Gastroesophageal sphincter (tissue), 4 donors: ENCODE measurements at places on chromosomes 1 and 21.

DNA sequence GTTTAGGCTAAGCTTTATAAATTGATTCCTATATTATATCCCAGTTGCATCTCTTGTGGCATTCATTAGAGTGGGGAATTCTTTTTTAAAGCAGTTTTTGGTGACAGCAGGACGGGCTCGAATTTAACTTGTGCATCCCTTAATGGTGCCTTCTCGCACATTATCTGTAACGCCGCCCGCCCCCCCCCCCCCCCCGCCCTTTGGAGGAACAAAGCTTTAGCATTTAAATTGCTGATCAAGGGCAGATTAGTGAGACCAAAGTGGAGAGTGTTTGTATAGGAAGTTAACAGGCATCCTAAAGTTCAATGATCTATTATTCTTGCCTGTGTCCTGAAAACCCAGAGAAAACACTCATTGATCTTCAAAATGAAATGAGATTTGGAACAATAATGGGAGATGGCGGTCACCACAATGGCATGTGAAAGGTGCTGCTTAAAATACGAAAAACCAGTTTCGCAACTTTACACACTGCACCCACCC, 2.2 kb downstream of the LMO4 start:
- no peak for ATAC-seq

DNA sequence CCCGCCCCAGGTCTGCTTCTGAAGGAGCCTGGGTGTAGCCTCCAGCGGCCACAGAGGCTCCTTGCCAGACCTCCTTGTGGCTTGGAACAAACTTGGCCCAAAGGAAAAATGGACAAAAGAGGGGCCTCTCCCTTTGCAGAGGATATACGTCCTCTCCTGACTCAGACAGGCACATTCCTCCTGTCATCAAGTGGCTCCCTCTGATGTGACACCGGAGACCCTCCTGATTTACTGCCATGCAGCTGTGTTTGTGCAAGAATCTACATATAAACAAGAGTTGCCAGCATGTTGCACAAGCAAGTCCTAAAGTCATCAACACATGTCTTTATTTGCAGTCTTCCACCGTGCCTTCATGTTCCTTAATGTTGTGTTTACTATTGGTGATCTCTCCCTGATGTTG, 54.1 kb upstream of the F3 start:
- ATAC-seq = no peak

GRCh38 chr1:26020941-26021646, 481 bp upstream of the EXTL1 start:
- ATAC-seq = no peak

GRCh38 chr1:56799605-56800400, 19.4 kb downstream of the FYB2 start:
- ATAC-seq = no peak

DNA sequence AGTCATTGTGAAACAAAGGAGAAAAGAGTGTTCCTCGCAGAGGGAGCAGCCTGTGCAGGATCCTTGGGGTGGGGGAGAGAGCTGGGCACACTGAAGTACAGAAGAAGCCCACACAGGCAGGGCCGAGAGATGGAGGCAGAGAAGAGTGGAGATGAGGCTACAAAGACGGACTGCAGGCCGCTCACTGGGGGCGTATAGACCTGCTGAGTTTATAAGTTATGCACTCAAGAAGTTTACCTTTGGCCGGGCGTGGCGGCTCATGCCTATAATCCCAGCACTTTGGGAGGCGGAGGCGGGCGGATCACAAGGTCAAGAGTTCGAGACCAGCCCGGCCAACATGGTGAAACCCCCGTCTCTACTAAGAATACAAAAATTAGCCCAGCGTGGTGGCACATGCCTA, 7.6 kb upstream of the SLAMF9 start:
- ATAC-seq = no peak

DNA sequence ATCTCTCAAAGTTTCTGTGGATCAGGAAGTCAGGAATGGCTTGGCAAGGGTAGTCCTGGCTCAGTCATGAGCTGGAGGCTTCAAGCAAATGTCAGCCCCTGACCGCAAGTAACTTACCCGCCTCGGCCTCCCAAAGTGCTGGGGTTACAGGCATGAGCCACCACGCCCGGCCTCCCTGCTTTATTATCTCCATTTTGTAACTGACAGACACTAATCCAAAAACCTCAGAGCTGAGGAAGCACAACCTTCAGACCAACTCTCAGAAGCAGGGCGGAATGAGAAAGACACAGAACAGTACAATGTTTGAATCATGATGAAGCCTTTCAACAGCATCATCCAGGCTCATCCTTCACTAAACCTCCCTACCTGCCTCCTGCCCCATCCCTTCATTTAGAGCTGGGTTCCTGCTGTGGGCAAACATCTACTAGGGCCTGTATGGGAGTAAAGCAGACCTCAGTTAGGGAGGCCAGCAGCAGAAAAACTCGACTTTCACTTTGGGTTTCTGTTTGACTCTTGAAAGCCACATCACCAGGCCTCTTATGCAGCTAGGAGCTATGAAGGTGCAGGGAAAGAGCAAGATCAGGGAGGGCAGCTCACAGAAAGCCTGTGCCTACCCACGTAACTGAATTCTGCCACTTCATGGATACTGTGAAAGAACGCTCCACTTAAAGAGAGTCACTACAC, 84.4 kb upstream of the RAB4A start:
- ATAC-seq = no peak

DNA sequence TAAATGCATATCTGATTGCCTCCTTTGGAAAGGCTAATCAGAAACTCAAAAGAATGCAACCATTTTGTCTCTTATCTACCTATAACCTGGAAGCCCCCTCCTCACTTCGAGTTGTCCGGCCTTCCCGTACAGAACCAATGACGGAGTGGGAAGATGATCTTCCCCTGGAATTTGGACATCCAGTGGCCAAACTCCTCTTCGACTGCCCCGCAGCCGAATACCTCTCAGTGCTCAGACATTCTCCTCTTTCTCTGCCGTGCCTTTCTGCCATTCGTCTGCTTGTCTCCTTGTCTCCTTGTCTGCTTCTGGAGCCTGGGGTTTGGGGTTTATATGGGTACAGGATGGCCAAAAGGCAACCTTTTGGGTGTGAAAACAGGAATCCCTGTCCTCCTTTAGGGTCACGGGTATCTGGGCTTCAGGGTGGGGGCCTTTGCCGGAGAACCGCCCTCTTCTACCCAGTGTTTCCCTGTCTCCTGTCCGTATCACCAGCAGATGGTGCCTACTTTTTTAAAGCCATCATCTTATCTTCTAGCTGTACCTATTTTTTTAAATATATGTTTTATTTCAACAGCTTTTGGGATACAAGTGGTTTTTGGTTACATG, 35.9 kb upstream of the RAB4A start:
- no peak for ATAC-seq

DNA sequence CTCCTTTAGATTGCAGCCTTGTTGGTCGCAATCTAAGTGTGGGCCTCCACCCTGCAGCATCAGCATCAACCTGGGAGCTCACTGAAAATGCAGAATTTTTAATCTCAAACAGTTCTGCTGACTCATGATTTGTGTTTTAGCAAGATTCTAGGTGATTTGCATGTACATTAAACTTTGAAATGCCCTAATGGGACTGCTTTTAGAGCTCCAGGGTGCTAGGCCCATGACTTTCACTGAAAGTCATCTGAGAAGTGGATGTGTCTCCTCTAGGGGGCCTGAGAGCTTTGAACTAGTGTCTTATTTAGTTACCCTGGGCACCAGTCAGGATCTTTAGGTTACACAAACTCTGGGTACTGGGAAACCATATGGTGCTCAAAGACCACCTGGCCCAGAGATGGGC, 9.0 kb downstream of the TRIM67 start:
- ATAC-seq = no peak

GRCh38 chr1:162139211-162139610, 69.7 kb downstream of the NOS1AP start:
- no peak for ATAC-seq

DNA sequence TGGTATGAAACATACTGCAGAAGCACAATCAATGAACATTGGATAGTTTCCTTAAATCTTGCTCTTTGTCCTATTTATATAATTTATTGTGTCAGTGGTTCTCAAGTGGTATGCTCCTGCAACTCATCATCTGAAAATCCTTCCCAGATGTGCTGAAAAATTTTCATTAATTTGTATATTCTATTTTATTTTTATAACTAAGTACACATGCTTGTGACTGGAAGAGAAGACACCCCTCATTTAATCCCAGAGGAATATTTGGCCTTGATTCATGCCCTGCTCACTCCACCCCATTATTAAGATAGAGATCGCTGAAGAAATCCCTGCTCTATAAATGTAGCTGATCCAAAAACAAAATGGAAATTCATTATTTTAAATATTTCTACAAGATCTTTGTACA, 870.5 kb upstream of the CXADR start:
- no peak for ATAC-seq

DNA sequence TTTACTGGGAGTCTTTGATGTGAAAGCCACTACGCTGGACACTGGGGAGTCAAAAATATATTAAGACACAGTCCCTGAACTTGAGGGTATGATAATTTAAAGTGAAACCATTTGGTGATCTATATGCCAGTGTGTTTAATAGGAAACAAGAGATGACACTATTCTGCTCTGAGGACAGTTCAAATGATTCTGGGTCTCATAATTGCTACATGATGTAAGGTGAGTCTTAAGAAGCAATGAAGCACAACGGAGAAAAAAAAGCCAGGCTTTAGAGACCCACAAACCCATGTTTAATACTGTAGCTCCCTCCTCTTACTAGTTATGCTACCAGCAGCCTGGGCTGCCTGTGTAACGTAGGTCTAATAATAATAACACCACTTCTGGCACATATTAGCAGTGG, 14.2 kb upstream of the LRRC8D start:
- no peak for ATAC-seq
